ENCODE measurements at places on chromosomes 3 and 15.
A peak's percentile ranks its signal among the peaks of the same experiment; 100 is the strongest.

GRCh38 chr3:180913581-180914404 is 1.3 kb downstream of the FXR1 start:
- DNase-seq = no peak

GRCh38 chr15:60679256-60679655 is 200.3 kb upstream of the ICE2 start:
- DNase-seq = no peak

- no peak for DNase-seq
Measured at GRCh38 chr3:87260270-87260669, 16.1 kb downstream of the POU1F1 start.

DNA sequence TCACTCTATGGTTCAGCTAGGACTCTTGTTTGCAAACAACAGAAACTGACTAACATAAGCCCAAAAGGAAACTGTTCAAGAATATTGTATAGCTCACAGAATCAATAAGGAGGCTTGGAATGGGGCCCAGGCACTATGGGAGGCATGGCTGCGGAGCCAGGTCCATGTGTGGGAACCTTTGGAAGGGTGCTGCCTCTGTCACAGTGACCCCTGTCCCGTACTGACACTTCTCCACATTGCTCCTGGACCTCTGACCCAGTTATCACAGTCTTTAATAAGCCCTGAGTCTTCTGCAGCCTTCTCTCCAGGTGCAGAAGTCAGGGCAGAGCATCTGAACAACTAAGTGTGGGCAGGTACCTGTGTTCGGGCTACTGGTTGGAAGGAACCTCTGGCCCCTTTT is 121.8 kb downstream of the ITPR1 start:
- no peak for DNase-seq

- DNase-seq = no peak
Measured at GRCh38 chr3:20574746-20575145, 388.7 kb upstream of the SGO1 start.

GRCh38 chr3:128541246-128541645 is 48.2 kb upstream of the GATA2 start:
- DNase-seq = no peak

GRCh38 chr15:83081256-83082014 is 14.4 kb upstream of the BTBD1 start:
- DNase-seq = no peak

GRCh38 chr15:51550841-51551240 is 71.7 kb downstream of the DMXL2 start:
- no peak for DNase-seq

GRCh38 chr15:65081758-65082157 is 5.2 kb downstream of the KBTBD13 start:
- DNase-seq = no peak

DNA sequence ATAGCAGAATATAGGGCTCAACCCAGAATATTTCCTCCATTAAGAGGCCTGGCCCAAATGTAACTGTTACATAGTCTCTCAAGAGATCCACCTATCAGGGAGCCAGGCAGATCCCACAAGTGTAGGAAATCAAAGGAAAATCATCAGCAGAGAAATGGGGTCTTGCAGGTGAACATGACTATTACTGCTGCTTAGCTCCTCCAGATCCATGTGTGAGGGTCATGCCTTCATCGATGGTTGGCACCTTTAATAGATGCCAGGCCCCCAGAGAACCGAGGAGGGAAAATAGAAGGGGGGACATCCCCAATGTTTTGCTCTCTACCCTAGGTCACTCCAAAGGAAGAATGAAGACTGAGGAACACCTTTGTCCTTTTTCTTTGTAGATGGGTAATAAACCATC is 1029.9 kb upstream of the CADM2 start:
- no peak for DNase-seq

DNA sequence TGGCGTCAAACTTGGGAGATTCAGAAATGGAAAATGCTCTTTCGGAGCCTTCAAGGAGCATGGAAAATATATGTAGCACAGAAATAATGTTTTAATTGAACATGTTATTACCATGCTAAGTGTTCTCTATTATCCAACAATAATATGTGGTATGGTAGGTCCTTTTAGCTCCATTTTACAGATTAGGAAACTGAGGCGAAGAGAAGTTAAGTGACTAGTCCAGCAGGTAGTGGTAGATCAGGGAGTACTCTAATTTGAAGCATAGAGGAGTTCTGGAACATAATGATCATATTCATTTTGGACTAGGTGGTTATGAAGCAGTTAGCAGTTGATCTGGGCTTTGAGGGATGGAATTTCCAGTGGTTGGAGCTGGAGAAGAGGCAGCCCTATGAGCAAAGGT is 1.1 kb downstream of the CMC1 start:
- no peak for DNase-seq

DNA sequence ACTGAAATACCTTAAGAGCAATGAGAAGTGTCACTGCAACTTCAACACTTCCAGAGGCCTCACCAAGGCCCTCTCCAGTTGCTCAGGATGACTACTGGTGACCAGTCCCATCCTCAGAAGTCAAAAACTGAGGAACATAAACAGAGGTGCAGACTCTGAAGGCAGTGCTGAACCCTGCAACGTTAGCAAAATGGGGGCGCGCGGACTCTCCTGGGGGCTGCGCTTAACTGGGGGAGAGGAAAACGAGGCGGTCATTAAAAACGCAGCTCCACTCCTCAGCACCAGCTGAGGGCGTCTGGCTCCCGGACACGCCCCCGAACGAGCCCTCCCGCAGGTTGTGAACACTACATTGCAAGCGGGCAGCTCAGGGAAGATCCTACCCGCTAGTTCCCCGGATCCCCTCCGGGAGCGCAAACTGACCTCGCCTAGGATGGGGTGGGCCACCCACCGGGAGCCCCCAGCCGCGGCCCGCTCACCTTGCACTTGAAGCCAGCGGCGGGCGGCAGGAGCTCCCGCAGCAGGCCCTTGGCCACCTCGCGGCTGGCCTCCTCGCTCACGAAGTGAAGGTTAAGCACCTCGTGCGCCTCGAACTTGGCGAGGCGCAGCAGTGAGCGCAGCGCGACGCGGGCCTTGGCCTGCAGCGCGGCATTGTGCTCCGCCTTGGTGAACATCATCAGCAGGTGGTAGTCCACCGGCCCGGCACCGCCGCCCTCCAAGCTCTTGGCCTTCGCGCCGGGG is 711 bp downstream of the XXYLT1 start:
- DNase-seq = peak; percentile 38

DNA sequence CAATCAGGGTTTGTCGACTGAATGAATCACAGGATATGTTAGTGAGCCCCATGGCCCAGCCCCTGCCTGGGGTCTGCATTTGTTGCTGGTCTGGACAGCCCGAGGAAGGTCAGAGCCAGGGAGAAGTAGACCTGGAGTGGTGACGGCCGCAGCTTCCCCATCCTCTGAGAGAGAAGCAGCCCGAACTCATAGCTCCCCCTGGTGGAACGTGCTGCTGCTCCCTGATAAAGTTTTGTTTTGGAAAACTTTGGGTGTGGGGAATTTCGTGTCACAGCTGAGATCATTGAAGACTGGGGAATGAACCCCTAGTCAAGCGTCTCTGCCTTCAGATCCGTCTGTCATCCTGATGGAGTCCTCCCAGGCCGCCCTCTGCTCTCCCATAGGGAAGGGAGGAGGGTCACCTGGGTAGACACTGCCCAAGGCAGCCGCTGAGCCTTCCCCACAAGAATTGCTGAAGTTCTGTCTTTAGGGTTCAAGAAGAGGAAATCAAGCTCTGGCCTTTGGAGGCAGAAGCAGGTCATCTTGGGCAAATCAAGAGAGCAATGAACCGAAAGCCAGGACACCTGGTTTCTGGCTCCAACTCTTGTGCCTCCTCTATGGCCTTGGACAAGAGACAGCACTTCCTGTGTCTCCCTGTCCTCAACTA is 60.5 kb downstream of the GLDN start:
- DNase-seq = no peak

DNA sequence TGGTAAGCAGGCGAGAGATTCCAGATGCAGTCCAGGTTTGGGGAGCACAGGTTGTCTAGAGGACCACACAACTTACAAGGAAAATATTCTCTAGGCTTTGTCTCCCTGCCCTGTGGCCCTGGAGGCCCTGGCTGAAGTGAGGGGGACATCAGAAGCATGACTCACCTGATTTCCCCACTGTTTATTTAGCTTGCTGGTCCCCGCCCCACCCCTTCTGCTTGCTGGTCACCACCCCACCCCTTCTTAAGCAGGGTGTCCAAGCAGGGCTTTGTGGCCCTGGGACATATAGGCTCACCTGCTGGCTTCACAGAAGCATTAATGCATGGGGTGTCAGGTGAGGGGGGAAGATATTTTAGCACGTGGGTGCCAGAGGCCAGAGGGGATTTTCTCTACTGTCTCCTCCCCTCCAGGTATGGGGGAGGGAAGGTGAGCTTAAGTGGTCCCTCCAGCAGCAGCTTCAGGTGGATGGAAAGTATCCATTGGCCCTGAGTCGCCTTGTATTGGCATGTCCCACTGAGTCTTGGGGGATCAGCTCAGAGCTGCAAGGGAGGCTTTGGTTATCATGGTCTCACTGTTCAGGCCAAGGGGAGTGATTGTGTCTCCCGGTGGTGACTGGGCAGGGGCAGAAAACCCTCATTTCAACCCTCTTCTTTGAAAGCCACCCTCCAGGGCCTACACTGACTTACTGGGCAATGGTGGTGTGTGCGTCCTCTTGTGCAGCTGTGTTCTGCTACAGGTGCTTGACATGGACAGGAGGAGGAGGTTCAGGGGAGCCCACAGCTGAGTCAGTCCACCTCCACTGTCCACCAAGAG is 49.8 kb downstream of the GASK1A start:
- DNase-seq = no peak

GRCh38 chr15:74332011-74332410 is 35.4 kb downstream of the CYP11A1 start:
- no peak for DNase-seq

- no peak for DNase-seq
Measured at GRCh38 chr3:124492824-124493223, 237.4 kb upstream of the UMPS start.

DNA sequence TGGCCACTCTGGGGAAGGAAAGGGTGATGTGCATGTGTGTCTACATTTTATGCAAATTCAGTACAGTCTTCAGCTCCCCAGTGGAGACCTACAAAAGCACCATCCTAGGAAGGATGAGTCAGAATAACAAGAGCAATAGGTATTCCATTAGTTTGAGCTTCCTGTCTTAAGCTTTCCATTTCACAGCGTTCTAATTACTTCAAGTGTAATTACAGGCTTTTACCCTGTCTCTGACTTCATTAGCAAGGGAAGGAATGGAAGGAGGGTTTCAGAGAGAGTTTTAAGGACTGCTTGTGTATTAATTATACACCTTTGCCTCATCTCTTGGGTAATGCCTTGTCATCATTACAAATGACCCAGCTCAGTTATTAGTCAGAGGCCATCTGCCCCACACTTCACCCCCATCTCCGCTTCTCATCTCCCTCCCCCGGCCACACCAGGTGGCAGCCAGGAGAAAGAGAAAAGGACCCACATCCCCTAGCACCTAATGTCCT is 202.8 kb upstream of the MRPL3 start:
- no peak for DNase-seq

DNA sequence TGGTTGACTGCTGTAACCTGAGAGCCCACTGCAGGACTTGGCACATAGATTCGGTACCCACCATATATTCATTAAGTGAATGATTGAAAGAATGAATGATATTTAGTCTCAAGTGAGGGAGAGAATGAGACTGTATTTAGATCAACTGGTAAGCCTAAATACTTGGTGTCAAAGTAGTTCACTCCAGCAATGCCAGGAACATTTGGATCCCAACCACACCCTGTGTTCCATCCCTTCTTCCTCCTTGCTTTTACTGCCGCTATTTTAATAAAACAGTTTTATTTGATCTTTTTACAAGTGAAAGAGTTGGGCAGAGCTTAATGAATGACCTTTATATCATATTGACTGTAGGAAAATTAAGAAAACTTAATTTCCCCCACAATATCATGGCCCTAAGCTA is 473.6 kb upstream of the CBLB start:
- DNase-seq = no peak

DNA sequence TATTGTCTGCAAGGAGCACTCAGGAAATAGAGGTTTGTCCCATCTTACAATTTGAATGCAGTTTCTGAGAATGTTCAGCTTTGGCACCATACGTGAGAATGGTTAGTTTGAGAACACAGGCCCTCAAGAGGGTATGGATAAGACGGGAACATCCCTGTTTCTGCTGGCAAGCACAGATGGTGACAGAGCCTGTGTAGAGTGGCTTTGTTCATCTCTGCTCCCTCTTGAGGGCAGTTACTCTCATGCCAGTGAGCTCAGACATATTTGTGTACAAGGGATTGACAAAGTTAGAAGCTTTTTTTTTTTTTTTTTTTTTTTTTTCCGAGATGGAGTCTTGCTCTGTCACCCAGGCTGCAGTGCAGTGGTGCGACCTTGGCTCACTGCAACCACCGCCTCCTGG is 71.5 kb upstream of the FILIP1L start:
- DNase-seq = no peak

DNA sequence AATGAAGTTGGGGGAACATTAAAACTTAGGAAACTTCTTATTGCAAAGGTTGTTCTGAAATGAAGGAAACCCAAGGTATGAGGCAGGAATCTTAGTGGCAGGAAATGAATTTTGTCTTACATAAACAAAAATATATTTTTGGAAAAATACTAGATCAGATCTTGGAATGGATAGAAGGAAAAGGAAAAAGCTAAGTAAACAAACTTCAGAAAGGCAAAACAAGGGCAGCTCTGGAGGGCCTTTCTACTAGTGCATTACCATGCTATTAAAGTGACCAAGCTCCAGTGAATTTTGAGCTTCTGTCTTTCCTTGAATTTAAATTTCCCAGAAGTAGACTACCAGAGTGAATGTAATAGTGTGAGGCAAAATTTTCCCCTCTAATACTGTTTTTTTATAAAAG is 13.6 kb downstream of the ARL6 start:
- no peak for DNase-seq

- no peak for DNase-seq
Measured at GRCh38 chr3:156492801-156493261, 62.1 kb downstream of the SSR3 start.

- DNase-seq = no peak
Measured at GRCh38 chr15:84955089-84955848, 26.4 kb upstream of the PDE8A start.

DNA sequence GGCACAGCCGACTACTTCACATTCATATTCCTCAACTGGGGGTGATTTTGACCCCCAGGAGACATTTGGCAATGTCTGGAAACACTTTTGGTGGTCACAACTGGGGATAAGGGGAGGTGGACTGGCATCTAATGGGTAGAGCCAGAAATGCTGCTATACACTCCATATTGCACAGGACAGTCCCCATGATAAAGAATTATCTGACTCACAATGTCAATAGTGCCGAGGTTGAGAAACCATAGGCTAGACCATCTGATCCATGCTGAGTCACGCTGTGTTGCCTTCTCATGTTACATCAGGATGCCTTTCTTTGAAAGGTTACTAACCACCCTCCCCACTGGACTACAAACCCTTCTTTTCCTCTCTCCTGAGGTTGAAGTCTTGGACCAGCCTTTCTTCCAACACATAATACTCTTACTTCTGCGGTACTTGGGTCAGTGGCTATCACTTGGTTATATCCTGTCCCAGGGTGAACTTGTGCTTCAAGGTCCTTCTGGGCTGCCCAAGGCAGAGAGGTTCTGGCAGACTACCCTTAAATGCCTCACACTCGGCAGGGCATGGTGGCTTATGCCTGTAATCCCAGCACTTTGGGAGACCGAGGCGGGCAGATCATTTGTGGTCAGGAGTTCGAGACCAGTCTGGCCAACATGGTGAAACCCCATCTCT is 68.8 kb downstream of the CTNNB1 start:
- no peak for DNase-seq

GRCh38 chr15:41284427-41285177 is 47.8 kb downstream of the OIP5 start:
- DNase-seq = no peak

Data from stimulated activated CD8-positive, alpha-beta memory T cell treated with anti-CD3 and anti-CD28 coated beads, Interleukin-7, amount 100 ng/mL, for 48 hours (primary cell).